ENCODE measurements at places on chromosomes 12 and 14.

DNA sequence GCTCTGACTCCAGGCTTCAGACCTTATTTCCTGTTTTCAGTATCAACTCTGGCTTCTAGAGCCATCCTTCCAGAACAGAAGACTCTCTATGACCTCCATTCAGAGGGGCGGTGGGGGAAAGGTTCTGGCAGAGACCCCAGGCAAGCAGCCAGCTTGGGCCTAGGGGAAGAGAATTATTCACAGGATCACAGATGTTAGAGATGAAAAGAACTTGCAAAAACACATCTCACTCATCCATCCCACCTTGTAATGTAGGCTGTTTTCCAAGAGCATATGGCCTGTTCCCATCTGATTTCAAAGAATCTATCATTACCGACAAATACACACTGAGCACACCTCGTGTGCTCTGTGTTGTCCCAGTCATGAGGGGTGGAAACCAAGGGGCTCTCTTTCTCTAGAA lies 131.9 kb downstream of the GRIN2B start:
- DNase-seq: no peak

DNA sequence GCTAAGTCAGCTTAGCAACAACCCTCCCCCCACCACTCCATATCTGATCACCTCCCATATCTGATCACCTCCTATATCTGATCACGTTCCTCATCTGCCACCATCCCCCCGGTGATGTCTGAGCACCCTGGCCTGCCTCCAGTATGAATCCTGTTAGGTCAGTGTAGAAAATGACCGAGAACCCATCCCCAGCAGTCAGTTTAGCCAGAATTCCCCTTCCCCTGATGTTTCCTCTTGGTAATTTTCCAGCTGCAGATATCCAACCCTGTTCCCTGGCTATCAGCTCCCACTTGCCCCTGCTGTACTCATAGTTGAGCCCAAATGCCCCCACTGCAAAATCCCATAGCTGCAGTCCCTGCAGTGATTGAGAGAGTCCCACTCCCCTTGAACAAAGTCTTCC lies 12.5 kb downstream of the SELPLG start:
- no peak for DNase-seq

- no peak for DNase-seq
These were observed 409.9 kb downstream of the AEBP2 start for GRCh38 chr12:19849208-19849607.

GRCh38 chr12:88836156-88836555 lies 255.9 kb upstream of the KITLG start:
- no peak for DNase-seq

- peak; percentile 90 for DNase-seq
These were observed 1.1 kb downstream of the SLC6A15 start for GRCh38 chr12:84911271-84912197.

GRCh38 chr12:15001733-15002382 lies 29.0 kb downstream of the PDE6H start:
- peak; percentile 42 for DNase-seq

GRCh38 chr14:51285120-51285519 lies 45.1 kb downstream of the TMX1 start:
- DNase-seq: no peak

DNA sequence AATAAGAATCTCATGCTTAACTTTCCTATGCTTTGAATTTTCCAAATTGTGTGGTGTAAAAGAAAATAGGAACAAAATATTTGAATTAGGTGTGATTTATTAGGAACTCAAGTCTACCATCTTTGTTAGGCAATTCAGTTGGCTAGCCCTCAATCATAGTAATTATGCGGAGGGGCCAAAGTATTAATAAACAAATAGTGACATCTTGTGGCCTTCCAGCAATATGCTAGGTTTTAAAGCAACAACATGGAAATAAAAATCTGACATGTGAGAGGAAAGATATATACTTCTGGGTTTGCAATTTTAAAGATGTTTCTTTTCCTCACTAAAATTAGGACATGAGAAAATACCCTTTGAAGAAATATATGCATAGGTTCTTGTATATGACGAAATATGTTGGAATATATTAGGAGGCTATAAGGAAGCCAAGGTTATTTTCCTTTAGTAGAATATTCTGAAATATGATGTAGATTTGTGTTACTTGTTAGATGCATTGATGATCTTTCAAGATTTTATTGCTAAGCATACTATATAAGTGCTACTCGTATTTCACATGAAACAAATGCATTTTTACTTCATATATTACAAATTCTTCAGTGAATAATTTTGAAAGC lies 200.4 kb downstream of the PTPRO start:
- peak; percentile 76 for DNase-seq

DNA sequence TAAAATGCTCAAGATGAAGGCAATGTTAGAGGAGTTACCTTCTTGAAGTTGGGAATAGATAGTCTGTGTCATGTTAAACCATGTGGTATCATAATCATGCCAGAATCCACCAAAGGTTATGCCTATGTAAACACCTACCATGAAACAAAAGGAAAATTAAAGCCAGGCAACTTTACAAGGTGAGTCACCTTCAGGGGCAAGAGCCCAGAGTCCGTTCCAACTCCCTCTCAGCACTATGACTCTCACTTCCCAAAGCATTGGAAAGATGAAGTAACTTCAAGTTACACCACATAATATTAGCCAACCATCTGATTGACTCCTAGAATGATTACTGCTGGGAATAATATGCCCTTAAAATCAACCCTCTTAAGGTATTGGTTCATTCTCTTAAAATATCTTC lies 38.5 kb downstream of the CATSPERB start:
- no peak for DNase-seq

DNA sequence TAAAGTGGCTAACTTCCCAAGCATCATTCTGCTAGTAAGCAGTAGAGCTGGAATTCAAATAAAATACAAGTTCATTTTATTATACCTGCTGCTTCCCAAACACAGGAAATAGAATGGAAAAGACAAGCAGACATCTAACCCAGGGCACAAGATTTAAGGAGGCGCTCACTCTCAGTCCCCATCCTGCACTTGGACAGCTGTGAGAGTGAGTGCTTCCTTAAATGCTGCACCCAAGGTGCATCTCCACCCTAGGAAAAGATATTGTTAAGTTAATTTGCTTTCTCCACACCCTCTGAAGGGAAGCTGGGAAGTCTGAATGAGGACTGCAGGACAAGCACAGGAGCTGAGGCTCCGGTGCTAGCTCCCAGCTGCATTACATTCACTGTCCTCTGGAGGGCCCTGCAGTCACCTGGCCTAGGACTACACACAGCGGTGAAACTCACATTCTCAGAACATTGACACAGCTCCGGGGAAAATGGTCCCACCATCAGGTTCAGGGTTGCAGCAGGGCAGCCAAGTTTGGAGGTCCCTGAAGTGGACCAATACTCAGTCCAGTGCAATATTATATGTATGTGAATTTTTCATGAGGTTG lies 14.2 kb downstream of the HEBP1 start:
- DNase-seq: peak; percentile 15

GRCh38 chr14:92959189-92959531 lies 36.2 kb downstream of the CHGA start:
- no peak for DNase-seq

- no peak for DNase-seq
These were observed 4.8 kb upstream of the ITPK1 start for GRCh38 chr14:93120517-93120916.

DNA sequence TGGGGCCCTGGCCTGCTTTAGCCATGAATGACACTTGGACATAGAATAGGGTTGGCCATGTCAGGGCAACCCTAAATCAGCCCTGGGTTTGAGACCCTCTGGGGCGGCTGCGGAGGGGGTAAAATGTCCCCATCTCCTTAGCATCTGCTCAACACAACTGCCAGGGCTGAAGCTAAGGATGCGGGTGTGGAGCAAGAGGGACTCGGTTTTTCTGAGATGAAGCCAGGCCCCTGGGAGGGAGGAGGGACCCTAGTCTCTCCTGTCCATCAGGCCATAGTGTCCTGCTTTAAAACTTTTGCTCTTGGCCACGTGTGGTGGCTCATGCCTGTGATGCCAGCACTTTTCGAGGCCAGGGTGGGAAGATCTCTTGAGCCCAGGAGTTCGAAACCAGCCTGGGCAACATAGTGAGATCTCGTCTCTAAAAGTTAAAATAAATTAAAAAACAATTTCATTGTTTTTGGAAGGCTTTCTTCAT lies 778 bp upstream of the C1R start:
- DNase-seq: no peak

- DNase-seq: no peak
These were observed 53.3 kb downstream of the TMTC1 start for GRCh38 chr12:29730481-29730880.

- DNase-seq: no peak
These were observed 137.2 kb upstream of the PLEKHA5 start for GRCh38 chr12:18992336-18992735.

DNA sequence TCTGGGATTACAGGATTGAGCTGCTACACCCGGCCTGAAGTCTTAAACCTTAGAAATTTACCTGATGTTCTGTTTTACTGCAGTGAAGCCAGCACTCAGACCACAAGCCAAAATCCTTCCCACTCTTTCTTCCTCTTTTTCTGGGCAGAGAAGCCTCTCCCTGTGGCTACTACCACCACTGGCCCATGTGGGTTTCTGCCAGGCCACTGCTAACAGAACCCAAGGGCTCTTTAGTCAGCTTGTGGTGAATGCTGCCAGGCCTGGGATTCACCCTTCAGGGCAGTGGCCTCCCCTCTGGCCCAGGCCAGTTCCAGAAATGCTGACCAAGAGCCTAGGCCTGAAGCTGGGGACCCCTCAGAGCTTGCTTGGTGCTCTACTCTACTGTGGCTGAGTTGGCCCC lies 35.3 kb downstream of the GAS2L3 start:
- no peak for DNase-seq

DNA sequence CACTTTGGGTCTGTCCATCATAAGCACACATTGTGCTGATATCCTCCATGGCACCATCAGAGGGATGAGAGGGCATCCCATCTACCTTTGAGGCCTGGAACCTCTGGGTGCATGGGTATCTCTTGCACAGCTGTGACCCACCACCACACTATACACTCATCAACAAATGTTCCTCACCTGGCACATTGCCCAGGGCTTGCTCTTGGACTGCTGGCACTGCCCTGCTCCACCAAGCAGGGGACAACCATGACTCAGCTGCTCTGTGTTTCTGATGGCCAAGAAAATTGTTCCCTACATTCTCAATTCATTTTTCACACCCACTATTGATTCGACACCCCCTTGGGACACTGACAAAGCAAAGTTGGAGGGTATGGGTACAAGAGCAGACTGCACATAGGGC lies 155.5 kb downstream of the PTPRO start:
- no peak for DNase-seq

DNA sequence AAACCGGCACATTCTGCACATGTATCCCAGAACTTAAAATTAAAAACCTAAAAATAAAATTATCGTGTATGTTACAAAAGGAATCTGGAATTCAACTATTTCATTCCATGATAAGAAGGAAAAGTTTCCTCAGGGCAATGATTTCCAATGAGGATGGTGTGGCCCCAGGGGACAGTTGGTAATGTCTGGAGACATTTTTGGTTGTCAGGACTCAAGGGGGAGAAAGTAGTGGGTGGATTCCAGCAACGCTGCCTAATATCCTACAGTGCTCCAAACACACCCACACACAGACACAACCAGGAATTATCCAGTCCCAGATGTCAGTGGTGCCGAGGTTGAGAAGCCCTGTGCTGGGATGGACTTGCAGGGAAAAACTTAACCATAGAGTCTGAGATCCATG lies 228.3 kb downstream of the TMEM132D start:
- no peak for DNase-seq

GRCh38 chr14:23296012-23296777 lies 6.5 kb downstream of the PPP1R3E start:
- no peak for DNase-seq

- DNase-seq: peak; percentile 96
These were observed 8.5 kb upstream of the KRT75 start for GRCh38 chr12:52442600-52443061.

- DNase-seq: no peak
These were observed 1115.8 kb upstream of the ATXN7L3B start for GRCh38 chr12:73421832-73422231.

GRCh38 chr12:120804428-120804827 lies 78.8 kb downstream of the ACADS start:
- no peak for DNase-seq

DNA sequence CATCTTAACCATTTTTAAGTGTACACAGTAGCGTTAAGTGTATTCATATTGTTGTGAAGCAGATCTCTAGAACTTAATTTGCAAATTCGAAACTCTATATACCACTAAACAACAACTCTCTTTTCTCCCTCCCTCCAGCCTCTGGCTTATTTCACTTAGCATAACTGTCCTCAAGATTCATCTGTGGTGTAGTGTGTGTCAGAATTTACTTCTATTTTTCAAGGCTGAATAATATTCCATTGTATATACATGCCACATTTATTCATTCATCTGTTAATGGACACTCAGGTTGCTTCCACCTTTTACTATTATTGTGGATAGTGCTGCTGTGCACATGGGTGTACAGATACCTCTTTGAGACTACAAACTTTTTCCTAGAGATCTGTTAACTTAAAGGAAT lies 26.5 kb downstream of the VRK1 start:
- no peak for DNase-seq

DNA sequence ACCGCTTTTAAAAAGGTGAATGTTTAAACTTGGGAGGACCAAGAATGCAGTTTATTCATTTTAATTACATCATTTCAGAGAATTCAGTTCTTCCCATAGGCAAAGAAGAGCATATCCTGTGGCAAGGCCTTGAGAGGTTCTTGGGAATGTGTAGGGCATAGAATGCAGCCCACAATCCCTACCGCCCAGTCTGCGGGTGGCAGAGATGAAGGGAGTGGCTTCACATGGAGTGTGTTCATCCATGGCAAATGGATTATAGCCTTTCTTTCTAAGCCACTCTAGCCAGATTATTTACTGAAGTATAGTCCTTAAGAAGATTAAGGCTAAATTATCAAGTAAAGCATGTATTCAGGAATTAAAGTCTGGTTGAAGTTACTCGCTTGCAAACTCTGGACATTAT lies 97.4 kb downstream of the TSPAN8 start:
- DNase-seq: no peak

- no peak for DNase-seq
These were observed 223.6 kb upstream of the SOX5 start for GRCh38 chr12:24173067-24173466.

- DNase-seq: no peak
These were observed 902.8 kb downstream of the SLC16A7 start for GRCh38 chr12:60498656-60499055.

DNA sequence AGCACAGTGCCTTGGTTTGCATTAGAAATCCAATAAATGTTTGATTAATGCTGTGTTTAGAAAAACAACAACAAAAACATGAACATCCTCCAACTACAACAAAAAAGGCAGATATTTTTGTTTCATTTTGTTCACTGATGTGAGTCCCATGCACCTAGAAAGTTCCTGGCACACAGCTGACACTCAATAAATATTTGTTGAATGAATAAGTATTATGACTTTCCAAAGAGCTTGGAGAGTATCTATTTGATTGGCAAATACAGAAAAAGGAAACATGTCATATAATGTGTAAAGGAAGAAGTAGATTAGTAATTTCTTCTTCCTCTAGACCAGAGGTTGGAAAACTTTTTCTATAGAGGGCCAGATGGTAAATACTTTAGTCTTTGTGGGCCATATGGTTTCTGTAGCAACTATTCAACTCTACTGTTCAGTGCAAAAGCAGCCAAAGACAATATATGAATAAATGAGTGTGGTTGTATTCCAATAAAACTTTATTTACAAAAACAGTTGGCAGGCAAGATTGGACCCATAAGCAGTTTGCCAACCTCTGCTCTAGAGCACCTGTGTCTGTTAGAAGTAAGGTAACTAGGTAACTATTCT lies 312.3 kb upstream of the DIO2 start:
- DNase-seq: no peak

- peak; percentile 30 for DNase-seq
These were observed 199.7 kb downstream of the ANO2 start for GRCh38 chr12:5745251-5745888.

- no peak for DNase-seq
These were observed 107.7 kb upstream of the PPM1H start for GRCh38 chr12:63042646-63043045.

GRCh38 chr14:87896393-87897380 lies 96.3 kb downstream of the GALC start:
- peak; percentile 65 for DNase-seq
